Ammon's horn (tissue), 1 donor: ENCODE measurements at places on chromosomes 7 and 10.

- DNase-seq = peak; percentile 64
Observed at GRCh38 chr7:76364198-76364584, 5.4 kb upstream of the YWHAG start.

DNA sequence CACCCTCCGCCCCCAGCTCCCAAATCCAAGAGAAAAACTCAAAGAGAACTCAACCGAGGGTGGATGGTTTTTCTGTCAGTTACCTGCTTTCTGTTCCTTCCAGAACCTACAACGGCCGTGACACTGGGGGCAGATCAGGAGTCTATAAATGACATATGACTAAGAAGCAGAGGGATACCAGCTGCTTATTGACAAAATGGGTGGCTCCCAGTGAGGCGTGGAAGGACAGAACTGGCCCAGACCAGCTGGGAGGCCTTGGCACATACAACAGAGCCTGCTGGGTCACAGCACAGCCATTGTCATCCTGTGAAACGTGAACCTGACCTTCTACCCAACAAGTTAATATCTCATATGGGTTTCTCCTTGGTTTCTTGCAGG is 84.3 kb upstream of the ADRB1 start:
- no peak for DNase-seq

DNA sequence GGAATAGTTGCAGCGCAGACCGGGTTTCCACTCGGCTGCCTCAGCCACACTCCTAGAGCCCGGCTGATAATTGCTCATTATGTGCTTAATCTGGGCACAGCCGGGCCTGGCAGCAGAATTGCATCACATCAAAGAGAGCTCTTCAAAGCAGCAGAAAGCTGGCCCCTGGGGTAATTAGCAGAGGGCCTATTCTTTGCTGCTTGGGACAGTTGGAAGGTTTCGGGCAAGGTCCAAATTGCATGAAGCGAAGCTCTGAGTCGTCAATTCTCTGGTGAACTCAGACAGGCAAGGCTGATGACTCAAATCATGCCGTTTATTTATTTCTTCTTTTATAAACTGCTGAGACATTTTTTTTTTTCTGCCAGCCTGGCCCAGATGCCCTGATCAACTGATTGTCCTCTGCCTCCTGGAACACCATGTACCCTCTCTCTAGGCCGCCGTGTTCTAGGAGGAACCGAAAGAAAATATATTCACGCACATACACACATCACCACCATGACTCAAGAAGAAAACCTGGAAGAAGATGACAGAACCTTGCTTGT is 242.2 kb downstream of the RAB11FIP2 start:
- DNase-seq = peak; percentile 87

DNA sequence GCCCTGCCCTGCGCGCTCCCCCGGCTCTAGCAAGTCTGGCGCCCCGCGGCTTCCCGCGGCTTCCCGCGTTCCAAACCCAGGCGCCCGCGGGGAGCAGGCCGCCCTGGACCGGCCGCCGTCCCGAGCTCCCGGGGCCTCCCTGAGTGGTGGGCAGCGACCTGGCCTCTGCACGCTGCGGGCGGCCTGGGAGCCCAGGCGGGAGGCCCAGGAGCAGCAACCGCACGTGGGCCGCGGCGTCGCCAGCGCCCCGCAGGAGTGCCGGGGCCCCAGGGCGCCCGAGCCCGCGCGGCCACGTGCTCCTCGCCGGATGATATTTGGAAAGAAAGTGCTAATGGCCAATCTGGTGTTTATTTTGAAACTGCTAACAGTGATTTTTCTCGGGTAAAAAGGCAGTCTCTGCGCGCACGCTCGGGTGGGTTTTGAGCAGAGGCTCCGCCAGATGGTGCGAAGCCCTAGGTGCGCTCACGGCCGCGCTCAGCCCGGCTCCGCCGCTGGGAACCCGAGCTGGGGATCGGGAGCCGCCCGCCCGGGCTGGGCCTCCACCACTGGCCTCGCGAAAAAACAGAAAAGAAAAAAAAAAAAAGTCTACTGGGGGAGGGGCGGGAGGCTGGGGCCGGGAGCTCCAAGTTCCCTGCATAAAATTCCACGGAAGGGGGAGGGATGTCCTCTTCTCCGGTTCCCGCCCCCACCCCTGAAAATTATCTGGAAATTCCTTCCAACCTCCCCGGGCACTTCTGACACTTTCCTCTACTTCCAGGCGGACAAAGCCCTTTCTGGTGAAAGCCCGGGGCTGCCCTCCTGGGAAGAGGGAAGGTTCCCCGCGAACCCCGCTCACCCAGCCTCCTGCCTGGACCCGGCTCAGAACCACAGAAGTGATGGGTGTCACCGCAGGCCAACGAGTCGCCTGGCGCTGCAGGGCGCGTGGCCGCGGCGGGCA is 4.3 kb downstream of the EBF3 start:
- no peak for DNase-seq

DNA sequence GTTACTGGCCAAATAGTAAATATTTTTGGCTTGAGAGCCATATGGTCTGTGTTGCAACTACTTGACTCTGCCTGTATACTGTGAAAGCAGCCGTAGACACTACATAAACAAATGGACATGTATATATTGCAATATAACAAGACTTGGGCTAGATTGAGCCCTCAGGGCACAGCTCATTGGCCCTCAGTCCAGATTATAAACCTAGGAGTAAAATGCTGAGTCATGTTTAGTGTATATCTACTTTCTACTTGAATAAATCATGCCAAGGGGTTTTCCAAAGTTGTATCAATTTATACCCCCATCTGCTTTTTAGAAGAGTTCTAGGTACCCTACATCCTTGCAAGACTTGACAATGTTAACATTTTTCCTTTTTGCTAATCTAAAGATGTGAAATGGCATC is 27.4 kb upstream of the POU6F2 start:
- no peak for DNase-seq

DNA sequence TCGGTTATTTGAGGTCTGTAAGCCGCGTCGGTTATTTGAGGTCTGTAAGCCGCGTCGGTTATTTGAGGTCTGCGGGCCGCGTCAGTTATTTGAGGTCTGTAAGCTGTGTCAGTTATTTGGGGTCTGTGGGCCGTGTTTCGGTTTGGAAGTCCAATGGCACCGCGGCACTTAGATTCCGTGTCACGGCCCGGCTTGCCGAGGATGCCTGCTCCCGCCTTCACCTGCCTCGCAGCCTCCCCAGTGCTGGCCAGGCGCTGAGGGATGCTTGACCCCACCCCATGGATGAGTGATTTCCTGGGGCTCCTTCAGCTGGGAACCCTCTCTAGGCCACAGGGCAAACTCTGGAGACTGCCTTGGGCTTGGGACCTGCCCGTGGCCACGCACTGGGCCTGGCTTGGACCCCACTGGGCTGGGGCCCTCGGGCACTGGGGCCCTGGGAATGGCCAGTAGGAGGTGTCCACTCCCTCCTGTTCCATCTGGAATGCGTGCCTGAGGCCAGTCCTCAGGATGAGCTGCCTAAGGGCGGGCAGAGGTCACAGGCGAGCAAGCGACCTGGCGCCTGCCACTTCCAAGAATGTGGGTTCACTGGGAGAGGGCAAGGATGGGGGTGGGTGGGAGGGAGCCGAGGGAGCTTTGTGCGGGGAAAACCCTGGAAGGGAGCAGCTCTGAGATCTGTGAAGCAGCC is 25.6 kb downstream of the ADGRA1 start:
- DNase-seq = no peak

- peak; percentile 64 for DNase-seq
Observed at GRCh38 chr10:87656431-87657072, 3.1 kb upstream of the PAPSS2 start.

DNA sequence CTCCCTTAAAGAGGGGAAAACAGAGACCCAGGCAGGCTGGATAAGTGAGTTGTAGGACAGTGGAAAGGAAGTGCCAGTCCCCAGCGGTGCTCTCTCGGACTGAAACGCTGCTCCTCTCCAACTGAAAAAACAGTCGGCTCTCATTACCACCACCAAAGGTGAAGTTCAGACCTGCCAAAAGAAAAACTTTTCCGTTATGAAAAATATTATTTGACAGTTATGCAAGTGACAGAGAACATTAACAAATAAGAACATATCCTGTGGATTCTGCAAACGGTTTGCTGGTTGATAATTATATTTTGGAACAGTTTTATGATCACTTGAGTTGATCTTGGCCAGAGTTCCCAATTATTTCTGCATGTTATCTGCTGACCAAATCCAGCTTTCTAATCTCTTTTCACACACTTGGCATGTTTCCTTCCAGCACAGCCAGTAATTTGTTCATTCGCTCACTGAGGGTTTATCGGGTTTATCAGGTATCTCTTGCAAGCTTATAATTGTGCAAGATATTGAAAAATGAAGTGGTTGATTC is 82.6 kb downstream of the PTPRE start:
- DNase-seq = no peak

- DNase-seq = no peak
Observed at GRCh38 chr7:102889851-102890250, 22.9 kb upstream of the LRRC17 start.

DNA sequence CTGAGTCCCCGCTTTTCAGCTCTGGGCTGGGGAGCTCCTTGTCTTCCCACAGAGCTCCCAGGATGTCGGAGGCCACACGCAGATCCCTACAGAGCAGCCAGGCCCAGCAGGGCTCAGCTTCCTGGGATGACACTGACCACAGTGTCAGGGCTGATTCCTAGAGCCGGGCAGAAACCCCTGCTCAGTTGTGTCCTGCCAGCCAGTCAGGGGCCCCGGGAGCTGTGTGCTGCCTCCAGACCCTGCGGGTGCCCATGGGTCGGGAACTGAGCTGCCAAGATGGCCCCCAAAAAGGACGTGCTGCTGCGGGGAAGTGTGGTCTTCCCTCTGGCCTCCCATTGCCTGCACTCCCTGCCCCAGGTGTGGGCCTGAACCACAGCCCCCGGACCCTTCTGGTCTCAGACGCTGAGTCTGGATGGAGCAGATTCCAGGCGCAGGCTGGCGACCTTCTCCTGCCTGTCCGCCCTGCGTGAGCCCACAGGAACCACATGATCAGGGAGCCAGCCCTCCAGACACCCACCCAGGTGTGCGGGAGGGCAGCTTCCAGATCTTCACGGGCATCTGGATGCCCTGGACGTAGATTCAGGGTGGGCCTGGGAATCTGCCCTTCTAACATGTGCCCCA is 217.4 kb downstream of the MAD1L1 start:
- no peak for DNase-seq

DNA sequence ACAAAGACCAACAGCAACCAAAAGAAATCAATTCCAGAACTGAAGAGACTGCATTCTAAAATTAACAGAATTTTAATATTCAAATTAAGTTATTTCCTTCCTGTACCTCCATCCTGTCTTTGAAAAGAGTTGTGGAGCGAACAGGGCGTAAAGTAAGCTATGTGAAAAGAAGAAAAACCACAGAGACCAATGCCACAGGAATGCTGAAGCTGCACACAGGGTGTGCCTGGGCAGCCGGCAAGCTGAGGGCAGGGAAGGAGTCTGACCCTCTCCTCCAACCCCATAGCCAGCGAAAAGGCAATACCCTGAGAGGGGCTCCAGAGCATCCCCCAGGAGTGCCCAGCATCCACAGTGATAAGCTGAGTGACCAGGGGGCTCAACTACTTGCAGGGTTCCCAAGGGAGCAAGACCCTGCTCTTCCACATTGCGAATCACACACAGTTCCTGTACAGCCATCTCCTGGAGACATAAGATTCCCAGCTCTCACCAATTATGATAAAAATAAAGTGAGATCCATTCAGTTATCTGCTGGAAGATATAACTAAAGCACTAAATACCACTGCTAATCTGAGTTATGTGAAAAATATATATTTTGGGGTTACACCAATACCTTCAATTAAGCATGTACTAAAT is 93.8 kb downstream of the PARD3 start:
- DNase-seq = no peak

DNA sequence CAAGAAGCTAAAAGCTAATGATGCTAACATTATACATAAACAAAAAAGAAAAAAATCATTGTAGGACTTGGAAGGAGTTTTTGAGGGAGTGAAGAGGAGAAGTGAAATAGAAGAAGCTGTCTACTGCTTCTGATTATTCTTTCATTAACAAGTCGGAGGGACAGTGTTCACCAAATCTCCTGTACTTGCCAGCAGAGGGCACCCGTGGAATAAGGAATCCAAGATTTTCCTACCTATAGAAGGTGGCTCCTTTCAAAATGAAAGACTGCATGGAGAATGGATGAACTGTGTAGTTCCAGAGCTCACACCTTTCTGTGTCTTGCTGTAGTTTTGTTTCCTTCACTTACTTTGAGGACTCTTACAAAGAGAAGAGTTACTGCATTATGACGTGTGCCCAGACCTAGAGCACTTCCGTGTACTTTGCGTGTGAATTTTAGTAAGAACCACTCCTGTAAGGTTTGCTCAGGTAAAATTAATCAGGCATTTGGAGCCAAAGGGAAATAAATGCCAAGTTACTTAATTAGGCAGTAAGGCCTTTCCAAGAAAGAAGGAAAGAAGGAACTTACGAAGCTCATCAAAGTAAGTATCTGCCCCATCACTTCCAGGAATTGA is 145.1 kb downstream of the SEMA3D start:
- peak; percentile 76 for DNase-seq

- no peak for DNase-seq
Observed at GRCh38 chr7:106871793-106872571, 6.9 kb downstream of the PIK3CG start.

DNA sequence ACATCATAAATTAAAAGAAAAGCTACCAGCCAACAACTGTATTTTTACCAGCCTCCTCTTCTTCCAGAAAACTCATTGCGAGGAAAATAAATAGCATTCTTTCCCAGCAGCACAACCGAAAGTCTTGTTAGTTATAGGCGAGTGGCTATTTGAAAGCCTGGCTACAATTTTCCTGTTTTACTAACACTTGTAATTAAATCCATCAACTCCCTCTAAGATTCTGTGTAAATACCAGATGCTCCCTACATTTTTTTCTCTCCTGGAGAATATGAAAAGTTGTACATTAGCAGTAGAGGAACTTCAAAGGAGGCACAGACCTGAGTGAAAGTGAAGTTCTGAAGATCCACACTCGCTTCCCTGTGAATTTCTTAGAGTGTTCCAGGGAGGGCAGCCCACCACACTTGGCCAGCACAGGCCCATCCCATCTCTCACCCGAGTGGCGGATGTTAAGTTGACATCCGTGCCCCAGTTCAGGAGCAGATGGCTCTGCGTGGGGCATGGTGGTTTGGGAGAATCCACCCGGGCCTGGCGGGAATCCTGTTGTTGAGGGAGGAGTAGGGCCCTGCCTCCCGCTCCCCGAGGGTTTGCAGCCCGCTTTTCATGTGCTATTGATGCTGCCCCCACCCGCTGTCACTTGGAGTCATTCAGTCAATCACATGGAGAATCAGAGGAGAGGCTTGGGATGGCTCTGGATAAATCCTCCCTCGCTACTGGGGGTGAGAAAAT is 451.0 kb upstream of the GALNT17 start:
- DNase-seq = no peak

DNA sequence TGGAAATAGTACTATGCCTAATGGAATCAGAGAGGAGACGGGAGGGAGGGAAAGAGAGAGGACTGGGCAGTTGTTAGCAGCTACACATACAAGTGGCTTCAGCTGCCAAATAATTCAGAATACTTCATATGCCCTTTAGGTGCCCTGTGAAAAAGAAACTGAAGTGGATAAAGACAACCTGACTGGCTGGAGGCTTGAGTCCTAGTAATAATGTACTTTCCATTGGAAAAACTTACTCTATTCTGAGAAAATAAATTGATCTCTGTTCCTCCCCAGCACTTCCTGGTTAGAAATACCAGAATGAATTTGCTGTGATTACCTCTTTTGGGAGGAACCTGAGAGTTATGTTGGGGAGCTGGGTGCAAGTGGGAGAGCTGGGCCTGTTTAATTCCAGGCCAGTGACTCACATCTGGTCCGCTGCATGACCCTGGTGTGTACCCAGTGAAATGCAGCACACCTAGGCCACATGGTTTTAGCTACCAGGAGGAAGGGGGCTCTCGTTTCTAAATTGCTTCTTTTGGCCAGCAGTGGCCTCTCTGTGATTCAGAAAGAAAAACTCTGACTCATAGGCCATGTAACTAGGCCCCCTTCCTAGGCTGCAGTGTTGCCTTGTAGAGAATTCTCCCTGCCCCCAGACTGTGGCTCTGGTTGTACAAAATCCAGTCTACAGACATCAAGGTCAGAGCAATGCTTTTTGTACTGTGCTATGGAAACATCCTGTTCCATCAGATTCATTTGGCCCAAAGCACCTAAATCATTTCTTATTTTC is 6.5 kb downstream of the AGFG2 start:
- DNase-seq = no peak
